ENCODE measurements at places on chromosomes 4 and X.

- no peak for DNase-seq
Observed at GRCh38 chr4:173166491-173166890, 2.1 kb upstream of the GALNT7 start.

GRCh38 chr4:123244137-123244536 is 152.5 kb upstream of the SPRY1 start:
- peak; percentile 5 for DNase-seq

DNA sequence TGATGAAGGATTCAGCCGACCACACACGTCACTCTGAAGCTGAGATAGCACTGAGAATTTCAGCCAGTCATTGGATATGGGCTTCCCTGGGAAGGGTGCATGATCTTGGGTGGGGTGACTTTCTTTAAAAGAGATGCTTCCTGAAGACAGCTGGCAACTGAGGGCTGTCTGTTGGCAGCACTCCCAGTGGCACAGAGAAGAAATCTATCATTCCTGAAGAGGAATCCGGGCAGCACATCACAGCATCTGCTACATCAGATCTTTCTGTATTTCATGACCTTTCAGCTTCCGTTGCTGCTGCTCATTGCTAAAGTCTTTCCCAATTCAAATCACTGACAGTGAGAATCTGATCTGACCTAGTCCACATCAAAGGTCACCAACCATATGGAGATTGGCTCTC is 193.8 kb upstream of the RBPJ start:
- no peak for DNase-seq

DNA sequence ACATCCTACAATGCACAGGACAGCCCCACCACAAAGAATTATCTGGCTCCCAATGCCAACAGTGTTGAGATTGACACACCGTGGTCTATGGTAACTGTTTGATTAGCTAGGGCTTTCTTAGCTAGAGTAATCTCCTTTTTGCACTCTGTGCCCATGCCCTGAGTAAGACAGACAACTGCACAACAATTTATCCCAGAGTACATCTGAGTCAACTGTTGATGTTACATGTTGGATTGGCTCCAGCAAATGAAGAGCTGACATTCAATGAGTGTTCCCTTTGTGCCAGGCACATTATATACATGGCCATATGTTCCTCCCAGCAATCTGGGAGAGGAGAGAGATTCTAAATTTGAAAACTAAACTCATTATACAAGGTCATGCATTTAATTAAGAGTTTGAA is 3.9 kb upstream of the FAM9C start:
- no peak for DNase-seq

GRCh38 chr4:103996064-103996463 is 276.3 kb upstream of the TACR3 start:
- DNase-seq, result no peak

DNA sequence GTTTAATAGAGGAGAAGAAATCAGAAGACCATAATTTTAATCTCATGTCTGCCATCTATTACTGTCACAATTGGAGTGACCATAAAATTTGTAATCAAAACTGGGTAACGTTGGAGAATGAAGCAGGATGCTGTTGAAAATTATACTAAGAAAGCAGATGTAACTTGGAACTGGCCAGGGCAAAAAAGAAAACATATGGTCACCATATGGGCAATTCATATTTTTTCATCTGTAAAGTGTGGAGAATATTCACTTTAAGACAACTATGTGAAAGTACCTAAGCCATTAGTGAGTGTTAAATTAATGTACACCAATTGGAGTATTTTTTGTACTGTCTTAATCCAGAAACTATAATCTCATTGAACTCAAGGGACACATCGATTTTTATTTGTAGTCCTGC is 1008.0 kb downstream of the GLUD2 start:
- no peak for DNase-seq

DNA sequence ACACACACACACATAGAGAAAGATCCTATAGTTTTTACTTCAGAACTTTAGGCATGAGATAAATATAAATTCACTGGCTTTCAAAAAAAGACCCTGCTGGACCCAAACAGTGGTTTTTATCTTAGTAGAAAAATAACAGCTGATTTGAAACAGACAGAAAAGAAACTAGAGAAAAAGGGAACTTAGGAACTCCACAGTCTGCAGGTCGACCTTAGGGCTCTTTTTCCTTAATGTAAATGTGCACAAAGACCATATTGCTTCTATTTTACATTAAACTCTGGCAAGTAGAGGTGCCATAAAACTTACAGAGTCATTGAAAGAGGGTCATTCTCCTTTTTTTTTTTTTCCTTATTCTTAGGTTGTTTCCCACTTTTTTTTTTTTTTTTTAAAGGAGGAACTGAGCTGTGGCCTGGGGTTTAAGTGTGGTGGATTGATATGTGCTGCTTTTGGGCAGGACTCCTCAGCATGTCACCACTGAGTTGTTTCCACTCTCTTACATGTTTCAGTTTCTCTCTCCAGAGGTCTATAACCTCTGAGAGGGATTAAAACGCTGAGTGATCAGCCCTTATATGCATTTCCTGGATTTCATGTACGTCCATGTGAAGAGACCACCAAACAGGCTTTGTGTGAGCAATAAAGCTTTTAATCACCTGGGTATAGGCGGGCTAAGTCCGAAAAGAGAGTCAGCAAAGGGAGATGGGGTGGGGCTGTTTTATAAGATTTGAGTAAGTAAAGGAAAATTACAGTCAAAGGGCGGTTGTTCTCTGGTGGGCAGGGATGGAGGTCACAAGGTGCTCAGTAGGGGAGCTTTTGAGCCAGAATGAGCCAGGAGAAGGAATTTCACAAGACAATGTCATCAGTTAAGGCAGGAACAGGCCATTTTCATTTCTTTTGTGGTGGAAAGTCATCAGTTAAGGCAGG is 70.8 kb upstream of the PACRGL start:
- DNase-seq, result no peak

DNA sequence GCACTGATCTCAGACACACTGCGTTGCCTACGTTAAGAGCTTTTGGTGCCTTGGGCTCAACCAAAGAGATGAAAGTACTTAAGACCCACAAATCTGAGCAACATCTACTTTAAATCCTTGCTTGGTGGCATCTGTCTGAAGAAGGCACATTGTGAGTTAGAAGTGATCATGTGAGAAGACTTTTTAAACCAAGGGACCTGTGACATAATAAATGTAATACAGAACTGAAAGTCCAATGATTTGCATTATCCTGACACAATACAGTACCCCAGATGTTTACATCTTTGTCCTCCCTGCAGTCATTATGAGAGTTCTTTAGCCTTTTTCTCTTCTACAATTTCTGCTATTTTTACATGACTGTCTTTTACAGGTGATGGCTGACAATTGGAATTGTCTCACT is 96.7 kb upstream of the FTHL17 start:
- DNase-seq, result no peak

- DNase-seq, result peak; percentile 23
Observed at GRCh38 chrX:102154218-102154860, 1.4 kb downstream of the BEX5 start.

GRCh38 chr4:21709761-21710160 is 238.8 kb downstream of the KCNIP4 start:
- DNase-seq, result no peak

DNA sequence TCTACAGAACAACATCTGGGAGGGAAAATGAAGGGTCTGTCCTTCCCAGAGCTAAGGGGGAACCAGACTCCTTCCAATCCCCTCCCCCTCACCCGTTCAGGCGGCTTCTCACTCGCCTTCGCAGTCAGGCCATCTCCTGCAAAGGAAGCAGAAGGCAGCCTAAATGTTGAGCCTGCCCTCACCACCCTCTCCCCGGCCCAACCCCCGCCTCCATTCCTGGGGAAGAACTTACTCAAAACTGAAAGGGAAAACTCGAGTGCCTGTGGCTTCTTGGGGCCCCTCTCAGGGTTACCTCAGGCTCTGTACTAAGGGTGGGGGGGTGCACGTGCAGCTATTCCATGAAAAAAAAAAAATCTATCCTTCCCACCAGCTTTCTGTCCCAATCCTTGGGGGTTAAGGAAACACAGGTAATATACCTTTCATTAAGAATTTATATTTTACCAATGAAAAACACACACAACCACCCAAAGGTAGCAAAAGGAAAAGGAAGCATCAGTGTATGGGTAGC is 2.4 kb downstream of the ZMYM3 start:
- no peak for DNase-seq

GRCh38 chr4:183304067-183304466 is 16.0 kb downstream of the CLDN22 start:
- no peak for DNase-seq

DNA sequence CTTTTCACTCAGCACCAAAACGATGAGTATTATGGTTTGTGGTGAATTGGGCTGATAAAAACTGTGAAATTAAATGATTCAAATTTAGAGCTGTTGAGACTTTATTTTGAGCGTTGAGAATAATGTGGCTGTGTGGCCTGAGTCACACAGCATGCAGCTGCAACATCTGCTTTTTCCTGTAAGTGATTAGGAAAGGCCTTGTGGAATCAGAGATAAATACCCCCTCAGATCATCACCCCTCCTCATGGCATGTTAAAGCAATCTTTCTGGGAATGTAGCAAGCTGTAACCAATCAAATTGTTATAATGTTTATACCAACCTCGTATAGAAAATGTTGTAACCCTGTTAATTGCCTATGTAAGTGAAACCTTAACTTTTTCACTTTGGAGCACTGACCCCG is 90.0 kb upstream of the GRPR start:
- DNase-seq, result no peak

DNA sequence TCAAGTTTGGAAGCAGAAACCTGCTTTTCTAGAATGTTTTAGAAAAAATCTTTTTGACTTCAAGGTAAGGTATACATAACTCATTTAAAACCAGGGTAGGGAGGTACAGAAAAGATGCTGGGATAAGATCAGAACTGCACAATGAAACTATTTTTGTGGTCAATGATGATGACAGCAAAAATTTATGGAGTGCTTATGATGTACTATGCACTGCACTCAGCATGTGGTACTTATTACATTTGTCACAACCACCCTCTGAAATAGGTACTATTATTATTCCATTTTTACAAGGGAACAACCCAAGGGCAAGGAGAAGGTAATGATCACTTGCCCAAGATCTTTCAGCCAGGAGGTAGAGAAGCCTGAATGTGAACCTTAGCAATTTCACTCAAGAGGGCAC is 8.0 kb downstream of the GPM6B start:
- DNase-seq, result no peak

DNA sequence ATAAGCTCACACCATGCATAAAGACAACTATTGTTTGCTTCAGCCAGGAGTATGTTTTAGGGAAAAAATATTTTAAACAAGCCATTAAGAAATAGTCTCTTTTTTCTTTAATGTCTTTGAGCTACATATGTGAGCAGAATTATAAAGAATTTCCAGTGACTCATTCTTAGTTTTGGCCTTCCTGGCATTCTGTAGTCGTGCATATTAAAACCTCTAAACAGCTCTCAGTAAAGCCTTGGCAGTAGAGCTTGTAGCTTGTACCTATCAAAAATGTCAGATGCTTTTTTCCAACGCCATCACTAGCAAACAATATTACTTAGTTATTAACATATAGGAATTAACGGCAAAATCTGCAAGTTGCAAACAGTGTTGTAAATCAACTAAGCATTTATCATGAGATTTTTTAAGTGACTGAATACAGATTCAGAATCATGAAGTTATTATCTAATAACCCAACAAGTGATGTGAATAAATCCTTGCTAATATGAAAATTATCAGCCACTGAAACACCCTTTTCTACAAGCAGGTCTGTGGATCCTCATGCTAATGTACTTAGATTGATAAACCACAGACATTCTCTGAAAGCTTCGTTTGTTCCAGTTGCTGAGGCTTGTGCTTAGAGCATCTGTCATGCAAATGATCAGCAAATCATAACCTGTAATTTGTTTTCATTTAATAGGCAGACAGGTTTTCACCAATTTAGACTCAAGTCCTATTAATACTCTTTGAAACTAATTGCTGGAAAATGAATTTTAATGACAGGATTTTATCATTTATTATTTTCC is 412.0 kb upstream of the ATOH1 start:
- DNase-seq, result no peak

DNA sequence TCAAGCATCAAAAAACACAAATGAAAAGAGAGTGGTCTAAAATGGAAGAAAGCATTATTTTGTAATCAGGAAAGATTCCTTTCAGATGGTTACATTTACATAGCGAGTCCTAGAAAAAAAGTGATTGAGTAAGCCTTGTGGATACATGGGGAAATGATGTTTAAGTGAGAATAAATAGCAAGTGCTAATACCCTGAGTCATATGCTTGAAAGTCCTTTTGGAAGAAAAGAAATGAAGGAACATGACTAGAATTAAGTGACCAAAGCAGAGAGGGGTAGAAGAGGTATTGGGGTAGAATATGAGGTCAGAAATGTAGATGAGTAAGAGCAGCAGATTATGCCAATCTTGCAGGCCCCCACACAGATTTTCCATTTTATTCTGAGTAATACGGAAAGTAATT is 814.8 kb upstream of the GRID2 start:
- DNase-seq, result no peak

DNA sequence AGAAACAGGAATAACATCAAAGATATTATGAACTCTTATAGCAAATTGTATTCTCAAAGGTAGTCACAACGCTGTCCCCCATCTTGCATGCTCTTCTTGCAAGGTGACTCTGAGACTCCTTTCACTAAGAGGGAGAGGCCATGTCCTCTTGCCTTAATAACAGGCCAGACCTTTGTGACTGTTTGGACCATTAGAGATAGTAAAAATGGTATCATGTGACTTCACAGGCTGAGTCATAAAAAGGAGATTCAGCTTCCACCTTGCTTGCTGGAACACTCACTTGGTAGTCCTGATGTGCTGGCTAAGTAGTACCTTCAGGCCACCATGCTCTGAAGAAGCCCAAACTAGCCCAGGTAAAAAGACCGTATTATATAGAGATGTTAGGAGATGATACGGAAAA is 143.8 kb downstream of the FBXW7 start:
- no peak for DNase-seq

- DNase-seq, result no peak
Observed at GRCh38 chr4:189117426-189117825, 823.2 kb upstream of the FRG1 start.

- no peak for DNase-seq
Observed at GRCh38 chrX:152165033-152165743, 26.8 kb upstream of the MAGEA10 start.

GRCh38 chr4:145867406-145867805 is 71.2 kb downstream of the ZNF827 start:
- no peak for DNase-seq

GRCh38 chrX:111262086-111262485 is 8.2 kb downstream of the CAPN6 start:
- DNase-seq, result no peak

- no peak for DNase-seq
Observed at GRCh38 chrX:135707880-135708279, 5.6 kb upstream of the CT45A1 start.

GRCh38 chrX:57680160-57680559 is at the start of gene NLRP2B:
Gene NLRP2B, minus strand, starts transcription at chrX:57680260.
- no peak for DNase-seq

GRCh38 chrX:12868747-12869146 is 1.9 kb downstream of the TLR7 start:
- DNase-seq, result no peak

DNA sequence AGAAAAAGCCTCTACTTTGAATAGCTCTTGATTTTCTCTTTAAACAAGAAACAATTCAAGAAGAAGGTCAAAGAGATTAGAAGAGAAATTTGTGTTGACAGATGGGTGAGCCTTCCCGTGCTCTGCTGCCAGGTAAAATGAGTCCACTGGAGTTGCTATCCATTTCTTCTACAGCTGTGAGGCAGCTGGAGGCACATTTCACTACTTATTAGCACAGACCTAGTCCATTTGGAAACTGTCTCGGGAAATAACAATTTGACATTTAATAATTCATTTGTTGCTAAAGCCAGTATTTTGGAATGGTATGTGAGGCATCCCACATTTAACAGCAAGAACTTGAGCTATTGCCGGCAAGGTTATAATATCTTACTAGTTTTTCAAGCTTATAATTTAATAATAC is 396.8 kb upstream of the GRIA3 start:
- DNase-seq, result no peak

- DNase-seq, result no peak
Observed at GRCh38 chr4:16187455-16187854, 38.8 kb downstream of the TAPT1 start.

Measured in CD4-positive, alpha-beta T cell treated with Interferon alpha-2 for 1 hour (primary cell).